ENCODE measurements at places on chromosomes 4 and X.

GRCh38 chrX:10677490-10677889 lies 57.1 kb upstream of the MID1 start:
- DNase-seq = no peak

- DNase-seq = no peak
Observed at GRCh38 chr4:46886711-46887110, 22.3 kb downstream of the COX7B2 start.

DNA sequence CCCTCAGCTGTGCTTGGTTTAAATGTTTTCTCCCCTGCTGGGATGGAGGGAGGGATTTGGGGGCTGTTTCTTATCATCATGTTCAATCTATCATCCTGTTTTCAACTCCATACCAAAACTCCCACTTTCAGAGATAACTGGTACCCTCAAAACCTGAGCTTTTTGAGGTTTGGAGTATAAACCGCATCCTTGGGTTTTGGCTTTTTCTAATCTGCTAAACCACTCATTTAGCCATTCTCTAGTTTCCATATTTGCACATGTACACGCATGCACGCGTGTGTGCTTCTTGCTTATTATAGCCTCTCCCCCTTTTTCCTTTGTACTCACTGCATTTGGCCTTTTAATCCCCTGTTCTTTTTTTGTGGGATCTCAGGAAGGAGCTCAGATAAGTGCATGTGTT lies 116.7 kb upstream of the TEX13D start:
- DNase-seq = no peak

DNA sequence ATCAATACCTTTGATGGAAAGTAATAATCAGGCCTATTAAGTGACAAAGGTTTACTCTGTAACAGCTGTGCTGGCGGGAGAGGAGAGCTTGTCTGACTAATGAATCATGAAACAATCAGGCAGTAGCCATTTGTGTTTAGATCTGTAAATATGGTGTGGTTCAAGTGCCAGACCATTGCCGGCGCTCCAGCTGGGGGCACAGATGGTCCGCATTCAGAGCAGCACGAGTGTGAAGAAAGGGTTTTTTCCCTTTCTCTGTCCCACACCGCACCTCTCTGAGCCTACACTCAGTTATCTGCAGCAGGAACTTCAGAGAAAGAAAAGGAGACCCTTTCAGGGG lies 111.3 kb upstream of the PAQR3 start:
- no peak for DNase-seq

DNA sequence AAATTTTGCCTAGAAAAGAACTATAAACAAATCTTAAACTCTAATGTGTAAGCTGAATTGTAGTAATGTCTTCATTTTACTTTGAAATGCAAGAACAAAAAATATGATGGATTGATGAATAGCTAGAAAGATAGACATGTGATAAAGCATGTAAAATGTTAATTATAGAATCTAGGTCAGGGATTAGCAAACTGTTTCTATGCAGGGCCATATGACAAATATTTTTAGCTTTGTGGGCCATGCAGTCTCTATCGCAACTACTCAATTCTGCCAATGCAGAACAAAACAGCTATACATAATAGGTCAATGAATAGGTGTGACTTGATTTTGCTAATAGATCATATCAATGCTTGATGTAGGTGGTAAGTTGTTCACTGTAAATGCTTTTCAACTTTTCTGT lies 75.3 kb downstream of the TBCK start:
- no peak for DNase-seq

DNA sequence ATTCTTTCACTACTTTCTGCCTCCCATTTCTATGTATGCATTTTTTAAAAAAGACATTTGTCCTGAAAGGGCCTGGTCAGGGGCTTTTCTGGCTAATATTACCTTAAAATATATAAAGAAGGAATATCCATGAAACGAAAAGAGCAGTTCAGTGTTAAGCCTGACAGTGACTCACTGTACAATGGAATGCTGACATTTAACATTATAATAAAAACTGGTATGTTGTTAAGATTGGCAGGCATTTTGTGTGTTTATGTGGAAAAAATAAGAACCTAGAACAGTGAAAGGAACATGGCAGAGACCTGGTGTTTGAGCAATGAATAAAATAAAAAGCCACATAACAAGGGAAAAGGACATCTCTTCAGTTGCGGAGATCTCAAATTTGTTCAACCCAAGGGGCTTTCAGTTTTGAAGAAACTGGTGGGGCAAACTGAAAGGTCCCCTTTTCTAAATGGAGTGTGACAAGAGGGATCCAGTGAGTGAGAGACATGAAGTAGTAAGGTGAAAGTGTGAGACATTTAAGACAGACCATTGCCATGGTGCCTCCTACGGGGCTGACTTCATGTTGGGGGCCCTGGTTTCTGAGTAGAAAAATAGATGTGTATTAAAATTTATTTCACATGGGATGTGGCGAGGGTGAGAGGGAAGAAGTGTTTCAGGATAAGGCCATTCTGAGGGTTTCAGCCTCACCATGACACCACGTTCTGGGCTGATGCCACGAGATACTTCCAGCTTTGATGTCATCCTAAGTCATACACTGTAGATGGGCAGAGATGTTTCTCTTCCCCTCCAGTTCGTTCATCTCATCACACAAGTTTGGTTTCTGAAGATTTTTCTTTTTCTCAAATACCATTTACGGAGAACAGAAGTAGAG lies 324.9 kb downstream of the PPP3CA start:
- no peak for DNase-seq

- no peak for DNase-seq
Observed at GRCh38 chr4:1243451-1244080, 5.4 kb downstream of the CTBP1 start.

- no peak for DNase-seq
Observed at GRCh38 chrX:12894074-12895030, 12.1 kb upstream of the TLR8 start.

- no peak for DNase-seq
Observed at GRCh38 chr4:20359692-20360091, 108.0 kb downstream of the SLIT2 start.

GRCh38 chrX:538311-538710 lies 92.3 kb upstream of the SHOX start:
- no peak for DNase-seq

- no peak for DNase-seq
Observed at GRCh38 chr4:104693601-104694201, 199.0 kb upstream of the CXXC4 start.

- DNase-seq = no peak
Observed at GRCh38 chrX:36978886-36979285, 29.3 kb upstream of the FAM47C start.

GRCh38 chr4:17623451-17624001 lies 9.1 kb downstream of the MED28 start:
- DNase-seq = no peak

DNA sequence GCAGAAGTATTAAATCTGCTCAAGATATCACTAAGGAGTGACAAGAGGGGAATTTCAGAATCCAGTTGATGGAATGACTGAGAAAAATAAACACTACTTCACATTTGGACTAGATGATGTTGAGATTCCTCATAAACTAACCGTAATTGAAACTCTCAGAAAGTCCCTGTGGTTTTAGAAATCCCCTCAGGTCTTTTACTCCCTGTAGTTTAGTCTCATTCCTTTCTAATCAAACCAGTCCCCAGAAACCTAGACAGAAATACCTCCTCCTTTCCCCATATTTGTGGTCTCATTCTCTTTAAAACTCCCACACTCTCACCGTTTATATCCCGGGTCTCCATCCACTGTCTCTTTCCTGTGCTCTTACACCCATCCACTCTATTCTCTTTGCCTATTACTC lies 15.0 kb upstream of the TLR1 start:
- DNase-seq = no peak

- peak; percentile 49 for DNase-seq
Observed at GRCh38 chr4:151325111-151325948, at the start of gene SH3D19. TSS of gene SH3D19 (minus strand) at chr4:151325605. CDS start at chr4:151325352, 253 bp downstream.

- no peak for DNase-seq
Observed at GRCh38 chrX:130699618-130700017, 203.4 kb downstream of the ENOX2 start.

DNA sequence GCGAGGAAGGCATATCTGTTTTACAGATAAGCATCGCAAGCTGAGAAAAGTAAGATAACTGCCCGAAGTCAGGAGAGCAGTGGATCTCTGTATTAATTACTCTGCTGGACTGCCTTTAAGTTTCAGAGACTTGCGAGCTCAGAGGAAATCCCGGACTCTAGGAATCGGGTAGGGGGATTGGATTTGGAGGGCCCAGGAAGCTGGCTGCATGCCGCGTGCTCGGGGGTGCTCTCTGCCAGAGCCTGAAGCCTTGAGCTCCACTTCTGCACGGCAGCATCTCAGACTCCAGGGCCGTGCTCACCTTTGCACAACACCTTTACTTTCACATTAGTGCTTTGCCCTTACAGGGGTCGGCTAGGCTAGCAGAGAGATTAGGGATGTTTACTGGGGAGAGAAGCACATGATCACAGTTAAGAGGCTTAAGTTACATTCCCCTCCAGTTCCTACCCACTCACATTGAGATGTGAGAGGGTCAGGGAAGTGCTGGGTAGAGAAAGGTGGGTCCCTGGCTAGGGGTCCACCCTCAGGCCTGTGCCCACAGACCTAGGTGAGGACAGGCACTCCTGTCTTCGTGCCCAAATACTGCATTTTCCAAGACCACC lies 57.0 kb downstream of the TRIML1 start:
- DNase-seq = no peak

DNA sequence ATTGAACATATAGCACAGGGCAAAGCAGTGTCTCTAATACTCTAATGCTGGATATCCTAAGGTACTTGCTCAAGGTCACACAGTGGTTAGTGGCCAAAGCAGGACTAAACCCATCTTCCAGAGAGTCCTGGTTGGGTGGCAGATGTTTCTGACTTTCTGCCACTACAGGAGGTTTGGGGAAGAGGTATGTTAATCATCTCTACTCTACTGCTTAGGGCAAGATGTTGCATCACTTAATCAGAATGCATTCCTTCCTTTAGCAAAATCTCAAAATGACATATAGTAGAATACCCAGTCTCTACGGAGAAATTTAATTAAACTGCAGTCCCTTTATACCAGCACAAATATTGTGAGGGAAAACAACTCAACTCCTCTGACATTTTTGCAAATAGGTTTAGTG lies 190.7 kb upstream of the FAM241A start:
- no peak for DNase-seq

DNA sequence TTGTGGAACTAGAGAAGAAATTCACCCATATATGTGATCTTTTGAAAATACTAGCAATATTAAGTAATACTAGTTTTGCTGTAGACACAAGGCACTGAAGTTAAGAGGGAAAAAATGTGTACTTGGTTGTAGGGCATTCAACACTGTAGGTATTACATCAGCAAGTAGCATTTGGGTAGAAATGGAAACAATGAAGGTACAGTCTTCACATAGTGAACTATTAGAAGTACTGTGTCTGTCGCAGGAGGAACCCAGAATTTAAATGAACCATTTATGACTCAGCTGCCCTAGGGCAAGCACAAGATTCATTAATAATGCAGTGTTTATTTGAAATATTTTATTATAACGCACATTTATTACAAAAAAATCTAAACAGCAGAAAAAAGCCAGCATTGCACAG lies 572.7 kb upstream of the TENM3 start:
- no peak for DNase-seq

DNA sequence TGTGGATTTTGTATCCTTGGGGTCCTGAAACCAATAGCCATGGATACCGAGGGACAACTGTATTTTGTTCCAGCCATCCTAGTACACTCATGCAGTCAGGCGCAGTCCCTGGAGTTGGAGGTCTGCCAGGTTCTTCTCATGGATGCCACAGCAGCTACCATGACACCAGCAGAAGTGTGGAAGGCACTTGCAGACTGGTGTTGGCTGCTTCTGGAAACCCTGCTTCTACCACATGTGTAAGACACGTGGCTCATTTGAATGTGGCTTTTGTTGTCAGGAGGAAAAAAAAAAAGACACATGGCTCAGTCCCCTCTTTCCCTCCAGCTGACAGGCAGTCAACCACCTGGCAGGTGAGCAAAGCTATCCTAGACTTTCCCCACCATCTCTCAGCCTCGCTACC lies 19.4 kb downstream of the DRD5 start:
- DNase-seq = no peak

DNA sequence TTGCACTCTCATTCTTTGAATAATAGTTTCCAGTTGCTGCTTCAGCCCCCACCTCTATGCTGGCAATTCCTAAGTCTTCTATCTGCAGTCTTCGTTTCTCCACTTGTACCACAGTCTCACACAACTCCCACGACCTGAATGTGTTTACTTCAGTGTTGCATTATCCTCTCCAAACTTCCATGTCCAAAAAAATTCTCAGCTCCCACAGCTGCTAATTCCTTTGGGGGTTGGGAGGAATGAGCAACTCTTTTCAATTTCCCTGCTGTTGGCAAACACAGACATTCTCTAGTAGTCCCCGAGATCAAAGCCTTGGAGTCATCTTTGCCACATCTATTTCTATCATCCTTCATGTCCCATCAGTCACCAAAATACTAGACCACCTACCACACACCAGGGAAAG lies 14.4 kb upstream of the CDS1 start:
- no peak for DNase-seq

DNA sequence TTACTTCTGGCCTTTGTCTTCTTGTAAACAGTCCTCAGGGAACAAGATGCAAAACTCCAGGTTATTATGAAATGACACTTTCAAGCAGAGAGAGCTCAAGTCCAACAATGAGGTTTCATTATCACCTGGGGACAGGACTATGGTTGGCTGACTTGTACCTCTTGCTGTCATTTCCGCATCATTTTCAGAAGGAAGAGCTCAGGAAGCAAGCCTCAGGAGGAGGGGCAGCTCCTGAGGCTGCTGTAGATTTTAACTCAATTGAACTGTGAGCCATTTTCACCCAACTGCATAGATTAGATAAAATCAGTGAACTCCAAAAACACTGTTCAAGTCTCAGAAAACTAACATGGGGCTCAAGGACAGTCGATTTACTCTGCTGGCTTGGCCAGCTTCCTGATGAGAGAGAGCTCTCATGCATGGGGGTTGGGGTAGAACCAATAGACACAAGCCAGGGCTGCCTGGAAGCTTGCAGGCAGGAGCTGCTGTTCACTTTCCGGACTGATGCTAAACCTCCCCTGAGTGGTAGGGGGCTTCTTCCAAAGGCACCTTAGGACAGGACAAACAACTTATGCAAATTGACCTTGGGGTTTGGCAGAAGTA lies 23.6 kb downstream of the TMEM255A start:
- DNase-seq = no peak

GRCh38 chr4:159347813-159348212 lies 244.9 kb downstream of the RAPGEF2 start:
- no peak for DNase-seq

- no peak for DNase-seq
Observed at GRCh38 chrX:29643181-29643580, 572.2 kb upstream of the MAGEB2 start.
